ENCODE measurements at places on chromosomes 2 and 18. TPM values are rescaled to one million over a fixed set of nuclear protein-coding genes. Genes with fewer than 3 reads are reported as not detected.

CYB5A gene
- 27.0 TPM for total RNA-seq

MEP1B gene
- total RNA-seq = not detected

INHA gene
- 2.9 TPM for total RNA-seq

SLC23A3 gene
- total RNA-seq = 1.1 TPM

EPB41L3 gene
- 297 TPM for total RNA-seq

ST6GAL2 gene
- total RNA-seq = 29.0 TPM

WNT10A gene
- total RNA-seq = 1.2 TPM

CROCC2 gene
- total RNA-seq = not detected

NT5DC4 gene
- total RNA-seq = not detected

SGO2 gene
- 2.2 TPM for total RNA-seq

TXNDC2 gene
- total RNA-seq = not detected

SEMA4F gene
- total RNA-seq = 42.4 TPM

IL37 gene
- total RNA-seq = not detected

HOXD9 gene
- total RNA-seq = not detected

MAP3K20 gene
- 16.9 TPM for total RNA-seq

RSAD2 gene
- total RNA-seq = 7.2 TPM

IL36RN gene
- total RNA-seq = not detected

ALPG gene
- total RNA-seq = not detected

SEPTIN10 gene
- total RNA-seq = 39.1 TPM

ZAP70 gene
- total RNA-seq = 0.95 TPM

TXNL4A gene
- 93.2 TPM for total RNA-seq

Measured in dorsolateral prefrontal cortex (tissue), 122 donors.